ENCODE measurements at places on chromosomes 1 and 21.

DNA sequence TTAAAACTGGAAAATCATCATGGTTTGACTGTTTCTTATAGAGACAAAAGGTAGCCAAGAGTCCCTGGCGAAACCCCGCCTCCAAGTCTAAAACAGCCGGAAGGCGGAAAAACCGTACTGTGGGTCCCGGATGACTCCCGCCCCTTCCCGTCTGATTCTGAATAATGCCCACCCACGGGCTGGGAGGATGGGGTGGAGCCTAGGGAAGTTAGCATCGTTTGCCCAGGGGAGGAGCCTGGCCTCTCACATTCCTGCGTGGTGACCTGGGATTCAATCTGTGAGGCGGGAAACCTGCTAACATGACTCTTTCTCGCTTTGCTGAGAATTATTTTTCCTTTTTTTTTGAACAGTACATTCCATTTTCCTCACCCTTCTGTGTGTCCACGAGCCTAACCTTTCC is 124.9 kb downstream of the KCNK1 start:
- no peak for DNase-seq

DNA sequence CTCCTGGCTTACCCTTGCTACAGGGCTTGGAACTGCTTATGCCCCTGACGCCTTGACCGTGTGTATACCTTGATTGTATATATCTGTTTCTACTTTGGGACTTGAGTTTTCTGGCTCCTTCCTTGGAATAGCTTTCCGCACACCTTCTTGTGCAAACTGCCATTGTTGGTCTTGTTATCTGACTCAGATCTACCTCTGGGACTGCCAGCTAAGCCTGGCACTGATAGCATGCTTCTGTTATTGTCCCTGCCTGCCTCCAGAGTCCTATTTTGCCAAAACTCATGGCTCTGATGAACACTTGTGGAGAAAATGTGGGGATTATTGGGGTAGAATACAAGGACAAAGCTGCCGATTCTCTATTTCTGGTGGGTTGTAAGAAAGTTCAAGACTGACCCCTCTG is 15.4 kb downstream of the FMOD start:
- no peak for DNase-seq

DNA sequence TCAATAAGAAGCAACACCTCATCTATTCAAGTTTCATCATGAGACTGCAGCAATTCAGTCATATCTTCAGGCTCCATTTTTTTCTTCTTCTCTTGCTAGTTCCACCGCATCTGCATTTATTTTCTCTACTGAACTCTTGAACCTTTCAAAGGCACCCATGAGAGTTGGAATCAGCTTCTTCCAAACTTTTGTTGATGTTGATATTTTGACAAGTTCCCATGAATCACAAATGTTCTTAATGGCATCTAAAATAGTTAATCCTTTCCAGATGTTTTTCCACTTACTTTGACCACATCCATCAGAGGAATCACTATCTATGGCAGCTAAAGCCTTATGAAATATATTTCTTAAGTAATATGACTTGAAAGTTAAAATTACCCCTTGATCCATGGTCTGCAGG is 434.3 kb downstream of the GPATCH2 start:
- DNase-seq = no peak

- no peak for DNase-seq
Measured at GRCh38 chr1:196121181-196121580, 487.1 kb downstream of the KCNT2 start.

DNA sequence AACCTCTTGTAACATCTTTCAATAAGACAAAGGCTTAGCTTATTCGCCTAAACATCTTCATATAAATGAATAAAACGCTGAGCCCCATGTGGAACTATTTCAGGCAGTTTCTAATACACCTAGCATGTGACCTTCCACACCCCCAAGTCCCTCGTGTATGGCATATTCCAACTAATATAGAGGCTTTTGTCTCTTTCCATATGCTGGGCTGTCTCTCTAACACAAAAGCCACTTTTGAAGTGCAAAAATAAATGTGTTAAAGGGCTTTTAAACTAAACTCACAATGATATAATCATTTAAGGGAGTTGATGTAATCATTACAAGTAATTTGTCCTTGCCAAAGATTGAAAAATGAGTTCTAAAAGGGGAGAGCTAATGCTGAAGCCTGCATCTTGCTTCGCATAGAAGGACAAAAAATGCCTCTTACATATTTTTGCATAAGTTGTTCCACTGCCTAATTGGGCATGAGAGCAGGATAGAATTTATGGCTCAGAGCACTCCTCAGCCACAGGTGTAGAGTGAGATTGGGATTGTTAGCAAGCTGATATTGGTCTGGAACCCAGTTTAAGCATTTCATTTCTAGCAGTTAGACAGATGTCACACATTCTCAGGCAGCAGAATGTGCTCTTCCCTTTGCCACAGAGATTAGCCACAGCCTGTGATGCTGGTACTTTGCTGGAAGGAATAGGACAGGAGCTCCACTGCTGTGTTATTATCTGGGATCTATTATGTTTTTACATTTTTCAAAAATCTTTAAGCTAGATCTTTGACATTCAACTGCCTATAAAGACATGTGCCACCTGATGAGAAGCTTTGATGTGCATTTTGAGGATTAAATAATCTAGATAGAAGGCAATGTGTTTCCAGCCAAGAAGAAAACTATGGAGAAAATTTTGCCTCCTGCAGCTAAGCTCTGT is 1044.4 kb downstream of the ADGRL2 start:
- DNase-seq = no peak

DNA sequence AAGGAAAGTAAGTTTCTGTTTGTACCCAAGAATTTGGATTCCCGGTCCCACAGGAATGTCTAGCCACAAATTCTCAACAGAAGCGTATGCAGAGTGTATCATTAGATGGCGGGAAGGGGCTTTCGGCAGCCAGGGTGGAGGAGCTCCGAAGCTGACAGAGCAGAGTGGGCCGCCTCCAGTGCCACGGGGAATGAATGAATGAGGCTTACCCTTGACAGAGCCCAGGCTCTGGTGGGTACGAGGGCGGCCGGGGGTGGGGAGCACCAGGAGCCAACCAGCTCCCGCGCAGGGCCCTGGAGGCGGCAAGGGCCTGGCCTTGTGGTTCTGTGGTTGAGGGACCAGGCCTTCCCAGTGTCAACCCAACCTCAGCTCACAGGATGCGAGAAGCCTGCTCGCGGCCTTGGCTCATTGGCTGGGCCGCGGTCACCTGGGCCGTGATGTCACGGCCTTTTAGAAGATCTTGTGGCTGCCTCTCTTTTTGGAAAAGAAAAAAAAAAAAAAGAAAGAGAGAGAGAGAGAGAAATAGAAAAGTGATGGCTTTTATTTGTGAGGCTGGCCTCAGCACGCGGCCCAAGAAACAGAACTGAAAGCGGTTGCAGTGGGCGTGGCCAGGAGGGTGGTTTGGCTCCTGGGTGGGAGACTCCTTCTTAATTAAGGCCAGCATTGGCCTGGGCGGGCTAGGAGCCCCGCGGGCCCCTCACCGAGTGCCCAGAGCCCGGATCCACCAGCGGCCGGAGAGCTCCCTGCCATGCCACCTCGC is 34.9 kb upstream of the RUNX3 start:
- no peak for DNase-seq
